ENCODE measurements at places on chromosomes 5 and 9.

- no peak for DNase-seq
Measured at GRCh38 chr5:122008061-122008460, 46.3 kb downstream of the SRFBP1 start.

DNA sequence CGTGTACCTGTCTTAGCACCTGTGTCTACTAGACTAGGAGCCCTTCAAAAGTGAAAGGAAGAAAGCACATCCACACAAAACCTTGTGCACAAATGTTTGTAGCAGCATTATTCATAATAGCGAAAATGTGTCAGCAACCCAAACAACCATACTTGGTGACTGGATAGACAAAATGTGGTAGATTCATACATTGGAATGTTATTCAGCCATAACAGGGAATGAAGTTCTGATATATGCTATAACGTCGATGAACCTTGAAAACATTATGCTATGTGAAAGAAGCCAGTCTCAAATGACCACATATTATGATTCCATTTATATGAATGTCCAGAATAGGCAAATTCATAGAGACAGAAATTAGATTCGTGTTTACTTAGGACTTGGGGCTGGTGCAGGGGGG, 57.8 kb upstream of the LARP1 start:
- no peak for DNase-seq

DNA sequence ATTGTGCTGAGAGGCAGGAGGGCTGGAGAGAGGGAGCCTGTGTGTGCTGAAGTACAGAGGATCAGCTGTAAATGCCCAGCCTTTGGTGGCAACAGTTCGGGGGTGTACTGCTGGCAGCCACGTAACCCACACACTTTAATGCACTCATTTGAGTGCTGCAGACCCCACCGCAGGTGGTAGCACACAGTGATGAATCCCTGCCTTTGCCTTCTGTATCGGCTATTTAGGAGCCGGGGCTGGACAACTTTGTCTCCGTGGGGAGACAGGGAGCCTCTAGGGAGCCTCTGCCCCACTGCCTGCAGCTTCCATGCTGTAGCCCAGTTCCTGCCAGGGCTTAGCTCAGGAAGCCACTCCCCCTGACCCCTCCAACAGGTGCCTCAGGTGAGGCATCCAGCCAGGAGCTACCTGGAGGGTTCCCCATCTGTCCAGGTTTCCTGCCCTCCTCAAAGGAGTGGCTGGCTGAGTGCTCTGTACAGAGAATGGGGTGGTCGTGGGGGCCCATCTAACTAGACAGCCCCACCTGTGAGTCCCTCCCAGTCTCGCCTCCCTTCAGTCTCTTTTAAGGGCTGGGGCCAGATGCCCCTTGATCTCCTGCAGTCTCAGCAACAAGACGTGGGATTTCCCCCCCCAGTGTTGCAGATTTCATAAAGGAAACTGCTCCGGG, 44.5 kb downstream of the SECISBP2 start:
- no peak for DNase-seq

GRCh38 chr5:58018016-58018415, 441.9 kb downstream of the PLK2 start:
- DNase-seq = no peak

GRCh38 chr5:167050568-167051401, 1240.7 kb upstream of the WWC1 start:
- no peak for DNase-seq

DNA sequence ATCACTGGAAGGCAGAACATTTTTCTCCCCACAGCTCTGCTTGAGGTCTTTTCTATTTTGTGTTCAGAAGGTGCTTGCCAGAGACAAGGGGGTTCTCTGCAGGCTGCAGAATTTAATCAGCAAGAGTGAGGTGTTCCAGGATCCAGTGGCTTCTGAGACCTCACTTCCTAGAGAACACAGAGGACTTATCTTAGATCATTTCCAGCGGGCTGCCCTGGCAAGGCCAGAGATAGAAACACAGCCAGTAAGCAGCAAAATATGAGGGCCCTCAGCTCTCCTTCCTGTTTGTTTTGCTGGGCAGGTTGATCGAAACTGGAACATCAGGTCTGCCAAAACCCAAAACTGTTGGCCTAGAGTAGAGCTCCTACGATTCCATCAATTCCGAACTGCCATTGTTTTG, 187.3 kb downstream of the DIRAS2 start:
- no peak for DNase-seq

DNA sequence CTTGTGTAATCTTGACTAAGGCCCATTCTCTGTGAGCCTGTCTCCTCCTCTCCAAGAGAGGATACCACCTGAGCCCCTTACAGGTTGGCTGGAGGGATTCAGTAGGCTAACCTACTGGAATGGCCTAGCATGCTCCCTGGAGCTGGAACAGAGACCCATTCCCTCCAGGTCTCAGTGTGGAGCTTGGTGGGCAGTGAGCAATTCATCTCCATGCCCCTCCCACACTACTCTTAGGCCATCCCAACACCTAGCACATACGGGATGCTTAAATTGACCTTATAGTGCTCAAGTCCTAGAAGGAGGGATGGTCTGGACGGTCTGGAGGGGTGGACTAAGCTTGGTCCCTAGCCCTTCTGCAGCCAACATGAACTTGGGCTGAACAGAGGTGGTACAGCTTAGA, 75.6 kb downstream of the CRB2 start:
- DNase-seq = no peak

- DNase-seq = no peak
Measured at GRCh38 chr9:130906735-130907416, 10.3 kb upstream of the QRFP start.

DNA sequence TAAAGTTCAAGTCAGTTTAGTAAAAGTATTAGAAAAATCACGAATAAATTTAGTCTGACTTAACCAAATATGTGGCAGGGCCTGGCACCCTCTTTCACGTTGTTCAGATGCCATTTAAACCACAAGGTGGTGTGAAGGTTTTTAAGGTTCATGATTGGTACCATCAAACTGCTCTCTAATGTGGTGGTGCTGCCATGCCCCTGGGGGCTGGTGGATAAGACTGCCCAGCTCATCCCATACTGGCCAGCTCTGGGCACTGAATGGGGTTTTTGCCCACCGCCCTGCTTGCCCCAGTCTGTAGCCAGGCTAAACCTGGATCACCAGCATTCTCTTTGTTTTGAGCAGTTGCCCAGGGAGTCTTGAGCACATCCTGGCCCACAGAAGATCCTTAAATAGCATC, 159.3 kb downstream of the GABBR2 start:
- no peak for DNase-seq

GRCh38 chr9:109894921-109895758, 115.1 kb downstream of the PALM2AKAP2 start:
- no peak for DNase-seq

- DNase-seq = no peak
Measured at GRCh38 chr9:17476401-17476800, 102.5 kb upstream of the SH3GL2 start.
